ENCODE measurements at places on chromosomes 7 and 10. TPM values are rescaled to one million over a fixed set of nuclear protein-coding genes. Genes with fewer than 3 reads are reported as not detected.

Gene PLCE1
- total RNA-seq = 0.84 TPM

GRCh38 chr7:134028853-134029252 lies 98.3 kb upstream of the LRGUK start:
- no peaks in the 10 kb centered on the region for H3K4me1 ChIP-seq
- no peak overlapping the region for H3K4me3 ChIP-seq
- no peaks in the 10 kb centered on the region for H3K36me3 ChIP-seq
- H3K27ac ChIP-seq = no peak overlapping the region
- no peak for DNase-seq

Gene ALOX5
- total RNA-seq = 1.8 TPM

DNA sequence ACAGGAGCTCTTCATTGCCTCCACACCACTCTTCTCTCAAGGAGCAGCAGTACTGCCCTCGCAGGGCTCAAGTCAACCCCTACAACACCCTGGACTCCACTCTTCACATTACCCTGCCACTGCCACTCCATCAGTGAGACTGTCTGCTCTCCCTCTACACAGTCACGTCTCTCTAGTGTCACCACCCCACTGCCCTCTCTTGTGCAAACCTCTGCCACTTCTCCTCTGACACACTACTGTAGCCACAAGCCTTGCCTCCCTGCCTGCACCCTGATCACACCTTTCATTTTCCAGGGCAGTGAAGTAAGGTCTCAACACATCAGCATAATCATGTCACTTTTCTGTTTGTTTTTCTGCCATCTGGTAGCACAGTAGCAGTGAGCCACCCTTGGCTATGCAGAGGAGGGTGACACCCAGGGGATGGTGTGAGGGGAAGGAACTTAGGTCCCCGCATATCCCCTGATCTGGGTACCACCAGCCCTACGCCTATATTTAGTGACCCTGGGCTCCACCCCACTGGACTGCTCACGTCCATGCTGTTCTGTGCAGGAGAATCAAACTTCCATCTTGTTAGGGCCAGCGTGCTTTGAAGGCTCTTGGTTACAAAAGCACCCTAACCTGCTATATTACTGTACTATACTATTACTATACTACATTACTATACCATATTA lies 1.6 kb downstream of the C10orf143 start:
- no peak overlapping the region for H3K4me3 ChIP-seq
- no peak overlapping the region for H3K27ac ChIP-seq
- no peak for DNase-seq
- no peaks in the 10 kb centered on the region for H3K27me3 ChIP-seq
- H3K36me3 ChIP-seq = no peaks in the 10 kb centered on the region

DNA sequence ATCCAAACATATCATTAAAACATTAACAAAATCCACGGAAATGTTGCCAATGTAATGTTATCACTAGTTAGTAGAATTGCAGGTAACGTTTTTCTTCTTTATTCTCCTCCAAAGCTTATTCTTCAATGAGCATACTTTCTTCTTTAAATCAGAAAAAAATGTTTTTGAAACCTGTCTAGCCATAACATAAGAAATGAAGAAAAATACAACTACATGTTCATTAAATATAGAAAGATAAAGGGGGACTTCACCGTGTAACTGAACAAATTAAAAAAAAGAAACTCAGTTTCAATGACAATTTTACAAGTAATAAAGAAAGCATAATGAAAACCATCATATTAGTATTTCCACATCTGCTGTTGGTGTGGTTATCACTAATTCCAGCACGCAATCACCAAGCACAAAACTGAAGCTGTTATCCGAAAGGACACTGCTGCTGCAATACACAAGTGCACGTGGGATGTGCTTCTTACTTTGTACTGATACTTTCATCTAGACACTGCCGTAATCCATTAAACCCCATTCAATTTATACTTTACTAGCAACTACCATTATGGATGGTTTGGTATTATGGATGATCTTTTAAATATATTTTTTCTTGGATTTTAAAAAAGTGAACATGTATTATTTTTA lies 9.6 kb downstream of the ESYT2 start:
- no peak overlapping the region for H3K4me3 ChIP-seq
- DNase-seq = no peak
- no peaks in the 10 kb centered on the region for H3K27me3 ChIP-seq
- peaks cover 52% of the 10 kb centered on the region for H3K4me1 ChIP-seq

GRCh38 chr10:6115824-6116350 lies 27.1 kb downstream of the RBM17 start:
- peaks cover 31% of the 10 kb centered on the region for H3K36me3 ChIP-seq
- H3K27me3 ChIP-seq = no peaks in the 10 kb centered on the region
- peak overlapping the region; percentile 77 for H3K27ac ChIP-seq
- DNase-seq = no peak

GRCh38 chr7:28953633-28954032 lies 4.5 kb downstream of the TRIL start:
- DNase-seq = peak; percentile 71
- H3K27me3 ChIP-seq = peaks cover 28% of the 10 kb centered on the region
- no peak overlapping the region for H3K4me3 ChIP-seq
- H3K36me3 ChIP-seq = no peaks in the 10 kb centered on the region
- no peak overlapping the region for H3K27ac ChIP-seq

Data from astrocyte (in vitro differentiated cells and primary cell).